ENCODE measurements at places on chromosomes 3 and 15.

- no peaks in the 10 kb centered on the region for H3K4me1 ChIP-seq
- H3K4me3 ChIP-seq: no peak overlapping the region
- H3K27me3 ChIP-seq: no peaks in the 10 kb centered on the region
Observed at GRCh38 chr3:162224746-162225145, 728.1 kb downstream of the OTOL1 start.

DNA sequence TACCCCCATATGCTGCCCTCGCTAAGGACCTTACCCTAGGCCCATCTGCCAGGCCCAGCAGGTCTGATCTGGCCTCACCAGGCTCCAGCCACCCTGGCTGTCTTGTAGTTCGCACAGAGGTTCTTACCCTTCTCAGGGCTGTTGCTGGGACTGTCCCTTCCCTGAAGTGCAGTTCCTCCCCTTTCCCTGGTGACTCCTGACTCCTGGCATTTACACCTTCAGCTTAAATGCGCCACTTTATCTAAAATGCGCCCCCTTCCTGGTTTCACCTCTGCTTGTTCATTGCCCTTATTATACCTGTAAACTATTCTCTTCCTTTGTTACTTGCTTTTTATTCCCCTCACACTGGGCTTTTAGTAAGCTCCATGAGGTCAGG, 835 bp upstream of the TTLL3 start:
- H3K27me3 ChIP-seq: no peaks in the 10 kb centered on the region
- peaks cover 43% of the 10 kb centered on the region for H3K36me3 ChIP-seq
- peak overlapping the region; percentile 99 for H3K27ac ChIP-seq
- peak overlapping the region; percentile 85 for H3K4me3 ChIP-seq
- peaks cover 53% of the 10 kb centered on the region for H3K4me1 ChIP-seq

DNA sequence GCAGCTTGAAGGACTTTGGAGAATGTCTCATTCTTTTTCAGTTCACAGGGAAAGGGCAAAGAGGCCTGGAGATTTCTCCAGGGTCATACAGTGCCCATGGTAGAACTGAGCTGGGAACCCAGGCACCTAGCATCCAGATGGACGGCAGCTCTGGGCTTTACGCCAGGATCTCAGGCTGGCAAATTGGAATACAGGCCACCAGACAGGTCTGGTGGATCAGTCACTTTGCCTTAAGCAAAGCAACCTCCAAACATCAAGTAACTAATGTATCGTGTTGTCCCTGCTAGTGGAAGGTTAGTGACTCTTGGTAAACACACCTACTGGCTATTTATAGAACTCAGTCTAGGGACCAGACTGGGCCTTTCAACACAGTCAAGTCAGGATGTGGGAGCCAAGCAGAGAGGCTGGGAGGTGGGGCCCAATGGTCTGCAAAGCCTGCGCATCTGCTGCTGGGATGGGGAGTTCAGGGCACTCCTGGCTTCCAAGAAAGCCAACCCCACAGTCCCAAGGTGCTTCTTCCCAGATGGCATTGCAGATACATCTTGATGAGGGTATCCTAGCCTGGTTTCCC, 30.2 kb downstream of the RPLP1 start:
- peaks cover 5% of the 10 kb centered on the region for H3K4me1 ChIP-seq
- H3K4me3 ChIP-seq: no peak overlapping the region
- no peak overlapping the region for H3K27ac ChIP-seq
- peaks cover 23% of the 10 kb centered on the region for H3K27me3 ChIP-seq

GRCh38 chr3:76668653-76669052, 371.2 kb upstream of the ROBO2 start:
- no peak for DNase-seq
- H3K4me1 ChIP-seq: no peaks in the 10 kb centered on the region
- no peaks in the 10 kb centered on the region for H3K27me3 ChIP-seq
- no peak overlapping the region for H3K4me3 ChIP-seq
- no peak overlapping the region for H3K27ac ChIP-seq
- H3K36me3 ChIP-seq: no peaks in the 10 kb centered on the region

- peaks cover 18% of the 10 kb centered on the region for H3K27me3 ChIP-seq
- no peak overlapping the region for H3K27ac ChIP-seq
- H3K36me3 ChIP-seq: no peaks in the 10 kb centered on the region
- DNase-seq: no peak
Observed at GRCh38 chr3:134721214-134721613, 70.4 kb upstream of the KY start.

DNA sequence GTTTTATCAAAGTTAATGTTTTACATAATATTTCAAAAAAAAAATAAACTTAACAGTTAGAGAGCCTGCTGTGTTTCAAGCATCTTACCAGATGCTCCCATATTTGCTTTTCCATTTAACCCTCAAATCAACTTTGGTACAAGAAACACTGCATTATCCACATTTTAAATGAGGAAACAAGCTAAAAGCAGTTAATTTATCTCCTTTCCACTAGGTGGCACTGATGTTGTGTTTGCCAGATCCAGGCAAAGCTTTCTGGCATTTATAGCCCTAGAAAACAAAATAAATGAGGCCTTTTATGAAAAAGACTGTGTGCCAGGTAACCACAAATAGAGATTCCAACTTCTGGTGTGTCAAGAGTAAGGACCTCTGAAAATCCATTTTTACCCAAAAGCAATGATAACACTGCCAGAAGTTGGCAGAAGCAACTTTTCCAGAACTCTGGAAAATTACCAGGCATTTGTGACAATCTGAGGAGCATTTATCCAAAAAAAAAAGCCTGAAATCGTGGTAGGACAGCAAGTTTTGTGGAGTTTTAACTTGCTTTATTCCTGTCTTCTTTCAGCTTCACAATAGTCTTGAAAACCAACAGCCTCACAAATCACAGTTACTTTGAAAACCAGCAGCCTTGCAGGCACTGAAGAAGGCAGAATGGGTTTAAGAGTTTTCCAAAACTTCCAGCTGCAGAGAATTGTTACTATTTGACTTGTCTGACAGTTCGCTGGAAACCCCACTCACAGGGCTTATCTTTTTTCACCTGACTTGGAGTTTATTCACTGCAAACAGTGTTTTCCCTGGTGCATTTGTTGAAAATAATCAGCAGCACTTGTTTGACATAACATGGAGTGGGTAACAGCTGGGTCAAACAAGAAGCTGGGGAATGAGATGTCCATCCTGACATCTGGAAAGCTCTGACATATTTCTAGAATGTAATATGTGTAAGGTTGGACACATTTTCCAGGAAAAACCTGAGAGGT, 9.2 kb downstream of the FAM162A start:
- DNase-seq: no peak
- H3K4me3 ChIP-seq: no peak overlapping the region
- H3K4me1 ChIP-seq: peaks cover 37% of the 10 kb centered on the region
- H3K27me3 ChIP-seq: no peaks in the 10 kb centered on the region

- H3K27ac ChIP-seq: peak within 1 kb of the TSS; percentile 91
- DNase-seq: no peak
- no peaks in the 10 kb centered on the region for H3K27me3 ChIP-seq
- H3K4me3 ChIP-seq: peak within 1 kb of the TSS; percentile 86
Observed at GRCh38 chr3:184186184-184186901, at the start of gene ABCF3. TSS of gene ABCF3 (plus strand) at chr3:184186199. CDS start at chr3:184186208, 9 bp downstream.

DNA sequence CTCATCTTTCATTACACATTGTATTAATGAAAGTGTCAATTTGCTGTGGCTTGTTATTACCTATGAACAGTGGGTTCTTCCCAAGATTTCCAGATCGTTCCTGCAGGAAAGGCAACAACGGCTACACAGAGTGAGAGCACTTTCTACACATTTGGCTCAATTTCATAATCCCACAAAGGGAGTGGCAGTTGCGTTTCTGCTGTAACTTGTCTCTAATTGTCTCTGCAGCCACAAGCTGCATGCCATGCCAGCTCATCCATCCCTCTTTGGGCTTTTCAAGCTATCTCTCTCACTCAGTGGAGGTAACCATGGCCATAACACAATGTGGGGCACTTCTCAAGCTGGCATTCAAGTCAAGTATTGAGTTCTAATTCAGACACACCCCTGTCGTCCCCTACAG, 27.7 kb upstream of the CPNE4 start:
- no peak overlapping the region for H3K27ac ChIP-seq
- DNase-seq: no peak
- H3K27me3 ChIP-seq: no peaks in the 10 kb centered on the region
- no peaks in the 10 kb centered on the region for H3K36me3 ChIP-seq

- H3K4me3 ChIP-seq: no peak overlapping the region
- no peaks in the 10 kb centered on the region for H3K36me3 ChIP-seq
- H3K4me1 ChIP-seq: no peaks in the 10 kb centered on the region
- H3K27ac ChIP-seq: no peak overlapping the region
- H3K27me3 ChIP-seq: no peaks in the 10 kb centered on the region
- no peak for DNase-seq
Observed at GRCh38 chr3:61547625-61548024, 13.7 kb upstream of the PTPRG start.

GRCh38 chr15:101684877-101685276, 32.7 kb upstream of the TM2D3 start:
- H3K27me3 ChIP-seq: no peaks in the 10 kb centered on the region
- H3K4me3 ChIP-seq: no peak overlapping the region
- H3K27ac ChIP-seq: no peak overlapping the region
- H3K4me1 ChIP-seq: peaks cover under 1% of the 10 kb centered on the region
- H3K36me3 ChIP-seq: peaks cover 21% of the 10 kb centered on the region

- no peak overlapping the region for H3K27ac ChIP-seq
- H3K36me3 ChIP-seq: no peaks in the 10 kb centered on the region
- no peaks in the 10 kb centered on the region for H3K27me3 ChIP-seq
Observed at GRCh38 chr3:116140100-116140689, 305.1 kb downstream of the LSAMP start.

GRCh38 chr3:27905625-27906024, 183.5 kb upstream of the EOMES start:
- H3K27me3 ChIP-seq: no peaks in the 10 kb centered on the region
- no peak overlapping the region for H3K27ac ChIP-seq
- H3K4me1 ChIP-seq: peaks cover 39% of the 10 kb centered on the region
- peak; percentile 83 for DNase-seq
- H3K4me3 ChIP-seq: no peak overlapping the region

DNA sequence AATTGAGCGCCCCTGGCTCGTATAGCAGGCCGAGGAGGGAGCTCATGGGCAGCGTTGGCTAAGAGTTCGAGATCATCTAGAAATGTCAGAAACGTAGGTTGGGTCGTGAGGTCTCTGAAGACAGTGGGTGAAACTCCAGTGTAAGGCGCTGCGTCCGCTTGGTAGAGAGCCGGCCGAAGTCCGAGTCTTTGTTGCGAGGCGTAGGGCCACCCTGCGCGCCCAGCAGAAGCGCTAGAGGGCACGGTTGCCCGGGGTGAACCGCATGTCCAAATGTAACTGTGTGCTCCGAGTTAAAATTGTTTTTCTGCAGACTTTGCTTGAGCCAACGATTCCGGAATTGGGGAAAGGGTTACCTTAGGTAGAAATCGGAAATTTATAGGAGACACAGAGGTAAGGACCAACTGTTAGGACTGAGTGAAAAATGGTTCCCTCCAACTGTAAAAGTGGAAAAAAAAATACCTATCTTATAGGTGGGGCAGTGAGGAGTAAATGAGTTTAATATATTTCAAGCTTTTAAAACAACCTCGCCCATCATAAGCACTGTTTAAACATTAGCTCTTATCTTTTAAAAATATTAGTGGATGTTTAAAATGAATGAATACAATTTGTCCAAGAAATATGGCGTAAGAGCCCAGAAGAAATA, 993 bp upstream of the SIAH2 start:
- H3K36me3 ChIP-seq: peaks cover 17% of the 10 kb centered on the region
- DNase-seq: peak; percentile 70
- peak overlapping the region; percentile 100 for H3K27ac ChIP-seq

DNA sequence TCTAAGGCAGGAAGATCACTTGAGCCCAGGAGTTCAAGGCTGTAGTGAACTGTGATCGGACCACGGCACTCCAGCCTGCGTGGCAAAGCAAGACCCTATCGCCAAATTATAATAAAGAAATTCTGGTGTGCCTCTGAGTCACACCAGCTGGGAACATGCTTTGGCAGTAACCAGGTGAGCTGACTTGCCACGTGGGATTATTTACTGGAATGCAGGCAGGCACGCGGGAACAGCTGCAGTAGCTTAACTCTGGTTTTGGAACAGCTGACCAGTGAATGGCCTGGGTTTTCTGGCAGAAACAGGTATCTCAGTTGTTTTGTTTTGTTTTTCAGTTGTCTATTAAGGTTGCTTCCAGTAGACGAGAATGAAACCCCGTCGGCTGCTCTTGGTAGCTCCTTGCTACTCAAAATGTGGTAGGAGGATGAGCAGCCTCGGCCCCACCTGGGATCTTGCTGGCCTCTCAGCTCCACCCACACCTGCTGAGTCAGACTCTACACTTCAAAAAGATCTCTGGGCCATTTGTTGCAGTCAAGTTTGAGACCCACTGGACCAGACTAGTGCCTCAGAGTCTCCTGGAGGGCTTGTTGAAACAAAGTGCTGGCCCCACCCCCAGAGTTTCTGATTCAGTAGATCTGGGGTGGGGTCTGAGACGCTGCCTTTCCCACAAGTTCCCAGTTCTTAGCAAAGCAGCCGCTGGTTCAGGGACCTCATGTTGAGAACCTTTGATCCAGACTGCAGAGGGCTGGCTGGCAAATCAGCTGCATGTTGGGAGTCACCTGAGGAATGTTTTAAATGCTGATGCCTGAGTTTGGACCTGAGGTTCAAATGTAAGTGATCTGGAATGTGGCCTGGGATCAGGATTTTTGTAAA, 26.6 kb downstream of the IDH2 start:
- peak overlapping the region; percentile 35 for H3K27ac ChIP-seq
- no peaks in the 10 kb centered on the region for H3K27me3 ChIP-seq
- H3K4me1 ChIP-seq: peaks cover 5% of the 10 kb centered on the region
- no peak overlapping the region for H3K4me3 ChIP-seq
- DNase-seq: no peak

Measured in activated CD8-positive, alpha-beta memory T cell treated with anti-CD3 and anti-CD28 coated beads, Interleukin-2, amount 10 ng/mL, durations not matched to agents 7 days and 5 days (primary cell).